ENCODE measurements at places on chromosomes 1 and 21.

GRCh38 chr1:155719703-155720102 is 30.8 kb downstream of the DAP3 start:
- DNase-seq, result no peak

DNA sequence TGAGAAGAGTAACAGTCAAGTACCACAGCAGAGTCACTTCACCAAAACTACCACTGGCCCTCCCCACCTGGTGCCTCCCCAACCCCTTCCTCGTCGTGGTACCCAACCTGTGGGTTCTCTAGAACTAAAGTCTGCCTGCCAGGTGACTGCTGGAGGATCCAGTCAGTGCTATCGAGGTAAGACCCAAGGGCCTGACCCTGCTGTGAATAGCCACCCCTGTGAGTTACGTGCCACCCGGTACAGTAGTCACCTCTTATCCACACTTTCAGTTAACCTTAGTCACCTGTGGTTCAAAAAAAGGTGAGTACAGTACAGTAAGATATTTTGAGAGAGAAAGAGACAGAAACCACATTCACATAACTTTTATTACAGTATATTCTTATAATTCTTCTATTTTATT is 16.5 kb downstream of the TTF2 start:
- DNase-seq, result no peak

DNA sequence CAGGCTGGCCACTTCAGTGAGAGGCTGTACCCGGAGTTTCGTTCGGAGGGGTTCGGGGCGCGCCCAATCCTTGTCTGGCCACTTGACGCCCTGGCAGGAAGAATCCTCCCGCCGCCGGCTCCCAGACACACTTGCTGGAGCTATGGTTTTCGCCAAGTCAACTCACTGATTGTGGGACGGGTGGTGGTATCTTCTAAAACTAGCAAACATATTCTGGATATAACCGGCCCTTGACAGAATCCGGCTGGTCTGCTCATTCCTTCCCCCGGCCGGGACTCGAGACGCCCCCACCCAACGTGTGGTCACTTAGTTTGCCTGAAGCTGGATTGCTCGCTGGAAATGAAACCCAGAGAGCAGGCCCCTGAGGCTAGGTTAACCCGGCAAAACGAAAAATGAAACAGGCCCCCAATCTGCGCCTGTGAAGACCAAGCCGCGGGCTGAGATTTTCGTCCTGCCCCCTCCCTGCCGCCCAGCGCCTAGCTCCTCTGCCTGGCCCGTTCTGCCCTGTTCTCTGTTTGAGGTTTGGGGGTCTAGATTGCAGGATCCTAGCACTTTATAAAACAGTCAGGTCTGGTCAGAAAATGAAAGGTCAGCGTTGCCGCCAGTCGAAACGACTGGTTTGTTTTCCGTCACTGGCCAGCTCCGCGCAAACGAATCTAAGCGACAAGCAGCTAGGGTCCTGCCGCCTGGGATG is 4.6 kb downstream of the GFI1 start:
- DNase-seq, result no peak

DNA sequence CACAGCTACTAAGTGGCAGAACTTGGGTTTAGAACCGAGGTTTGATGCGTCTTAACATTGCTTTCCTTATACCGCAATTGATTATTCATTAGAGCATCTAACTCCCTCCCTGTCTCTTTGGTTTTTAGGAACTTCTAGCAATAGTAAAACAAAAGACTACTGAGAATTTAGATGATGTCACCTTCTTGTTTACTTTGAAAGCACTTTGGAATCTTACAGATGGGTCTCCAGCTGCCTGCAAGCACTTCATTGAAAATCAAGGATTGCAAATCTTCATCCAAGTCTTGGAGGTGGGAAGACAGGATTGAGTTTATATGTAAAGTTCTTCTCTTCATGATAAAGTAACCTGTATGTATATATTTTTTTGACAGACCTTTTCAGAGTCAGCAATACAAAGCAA is 35.0 kb downstream of the ZYG11A start:
- no peak for DNase-seq

DNA sequence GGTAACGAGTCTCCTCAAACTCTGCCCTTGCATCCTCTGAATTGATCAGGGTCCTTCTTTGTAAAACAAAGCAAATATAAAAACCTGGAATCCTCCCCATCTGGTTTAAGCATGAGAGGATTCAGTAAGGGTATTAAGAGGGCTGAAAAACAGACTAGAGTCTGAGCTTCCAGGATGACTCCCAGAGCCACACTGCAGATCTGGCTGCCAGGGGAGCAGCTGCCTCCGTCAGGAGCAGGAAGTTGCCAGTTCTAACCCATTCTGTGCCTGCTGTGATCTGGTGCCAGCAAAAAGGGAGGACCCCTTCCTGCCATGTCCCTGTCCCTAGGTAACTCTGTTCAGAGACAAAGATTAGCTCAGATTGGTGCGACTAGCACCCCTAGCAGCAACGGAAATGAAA is 27.5 kb downstream of the SERTAD4 start:
- no peak for DNase-seq
